Hepatocyte (in vitro differentiated cells): ENCODE measurements at places on chromosomes 16 and 17. TPM values are rescaled to one million over a fixed set of nuclear protein-coding genes. Genes with fewer than 3 reads are reported as not detected.

Gene HBA1
- 1.9 TPM in 1 of 2 replicates, not detected in the other for polyA plus RNA-seq

DNA sequence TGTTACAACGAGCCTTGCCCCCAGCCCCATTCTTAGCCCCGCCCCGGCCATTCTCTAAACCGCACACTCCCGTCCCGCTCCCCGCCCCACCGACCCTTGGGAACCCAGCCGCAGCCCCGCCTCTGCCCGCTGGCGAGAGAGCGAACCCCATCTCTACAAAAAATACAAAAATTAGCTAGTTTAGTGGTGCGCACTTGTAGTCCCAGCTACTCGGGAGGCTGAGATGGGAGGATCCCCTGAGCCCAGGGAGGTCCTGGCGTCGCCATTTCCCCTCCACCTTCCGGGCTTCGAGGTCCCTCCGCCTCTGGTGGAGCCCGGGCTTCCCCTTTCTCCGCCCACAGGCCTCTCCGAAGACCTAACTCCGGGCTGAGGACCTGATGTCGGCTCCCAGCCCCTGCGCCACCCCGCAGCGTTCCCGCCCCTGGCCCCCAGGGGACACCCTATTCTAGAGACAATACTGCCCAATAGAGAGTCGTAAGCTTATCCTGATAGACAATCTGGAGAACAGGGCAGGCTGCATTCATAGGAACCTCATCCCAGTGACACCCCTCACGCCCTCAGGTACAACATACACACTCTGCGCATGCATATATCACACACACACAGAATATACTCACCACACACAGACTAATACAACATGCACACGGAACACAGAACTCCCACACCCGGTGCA is 480 bp upstream of the PROCA1 start:
- H3K27ac ChIP-seq = peak overlapping the region; percentile 97
- no peak overlapping the region for H3K4me3 ChIP-seq

DNA sequence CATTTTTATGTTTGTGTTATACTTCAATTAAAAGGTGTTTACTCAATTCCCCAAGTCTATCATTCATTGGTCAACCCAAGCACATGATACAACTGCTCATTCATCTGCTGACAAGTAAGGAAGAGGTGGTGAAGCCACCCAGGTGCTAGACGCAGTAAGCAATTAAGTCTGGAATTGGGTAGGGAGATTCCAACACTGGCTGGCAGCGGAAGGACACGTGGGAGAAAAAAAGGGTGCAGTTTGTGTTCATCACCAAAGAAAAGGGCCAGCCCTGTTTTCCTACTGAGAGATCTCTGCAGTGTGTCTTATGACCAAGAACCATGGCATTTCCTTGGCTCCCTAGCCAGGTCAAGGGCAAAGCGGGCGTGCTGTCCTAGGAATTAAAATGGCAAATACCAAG is 11.8 kb upstream of the ZNF23 start:
- H3K27me3 ChIP-seq = no peaks in the 10 kb centered on the region
- H3K4me3 ChIP-seq = no peak overlapping the region
- no peak for DNase-seq

DNA sequence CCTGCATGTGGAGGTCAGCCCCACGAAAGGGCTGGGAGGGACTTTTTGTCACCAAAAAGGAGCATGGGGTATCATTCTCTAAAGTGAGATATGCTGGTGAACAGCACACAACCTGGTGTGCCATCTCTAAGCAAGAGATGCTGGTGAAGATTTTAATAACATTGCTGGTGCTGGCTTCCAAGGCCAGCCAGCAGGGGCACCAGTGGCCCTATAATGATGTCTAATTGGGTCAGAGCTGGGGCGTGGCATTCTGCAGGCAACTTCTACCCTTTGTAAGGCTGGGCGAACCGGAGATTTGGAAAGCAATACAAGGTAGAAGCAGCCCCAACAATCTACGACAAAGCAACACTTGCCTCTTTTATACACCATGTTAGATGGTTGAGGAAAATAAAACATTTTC is 16.8 kb downstream of the SDR42E1 start:
- no peaks in the 10 kb centered on the region for H3K27me3 ChIP-seq
- no peaks in the 10 kb centered on the region for H3K36me3 ChIP-seq
- H3K27ac ChIP-seq = no peak overlapping the region
- no peak overlapping the region for H3K4me3 ChIP-seq
- no peak for DNase-seq
- peaks cover 32% of the 10 kb centered on the region for H3K4me1 ChIP-seq

GRCh38 chr17:66313995-66314659 is 11.7 kb downstream of the PRKCA start:
- H3K4me1 ChIP-seq = no peaks in the 10 kb centered on the region
- DNase-seq = no peak
- no peak overlapping the region for H3K4me3 ChIP-seq
- H3K27ac ChIP-seq = no peak overlapping the region
- H3K27me3 ChIP-seq = no peaks in the 10 kb centered on the region
